ENCODE measurements at places on chromosomes 11 and 22.

GRCh38 chr22:46725096-46725495, 13.0 kb downstream of the CERK start:
- no peak for DNase-seq

- peak; percentile 63 for DNase-seq
Measured at GRCh38 chr22:18056161-18056666, 21.6 kb upstream of the PEX26 start.

GRCh38 chr11:64378335-64378880, 19.4 kb downstream of the RPS6KA4 start:
- no peak for DNase-seq

DNA sequence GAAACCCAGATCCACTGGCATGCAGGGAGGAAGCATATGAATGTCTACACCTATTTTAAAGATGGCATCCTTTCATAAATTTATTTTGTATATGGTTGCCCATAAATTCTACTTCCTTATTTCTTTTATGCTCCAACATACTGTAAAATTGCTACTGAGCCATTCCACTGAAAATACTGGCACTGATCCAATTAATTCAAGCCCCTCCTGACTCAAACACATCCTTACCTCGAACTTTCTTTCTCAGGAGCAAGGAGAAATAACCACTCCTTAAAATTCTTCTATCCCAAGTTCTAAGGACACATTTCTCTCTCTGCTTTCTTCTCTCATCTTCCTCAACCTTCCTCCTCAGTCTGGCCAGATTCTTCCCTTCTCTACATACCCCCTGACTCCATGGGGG, 5.5 kb upstream of the NXF1 start:
- no peak for DNase-seq
